ENCODE measurements at places on chromosomes 3 and 15.
A peak's percentile ranks its signal among the peaks of the same experiment; 100 is the strongest.

- DNase-seq = no peak
Observed at GRCh38 chr3:79011821-79012529, 755.8 kb downstream of the ROBO1 start.

DNA sequence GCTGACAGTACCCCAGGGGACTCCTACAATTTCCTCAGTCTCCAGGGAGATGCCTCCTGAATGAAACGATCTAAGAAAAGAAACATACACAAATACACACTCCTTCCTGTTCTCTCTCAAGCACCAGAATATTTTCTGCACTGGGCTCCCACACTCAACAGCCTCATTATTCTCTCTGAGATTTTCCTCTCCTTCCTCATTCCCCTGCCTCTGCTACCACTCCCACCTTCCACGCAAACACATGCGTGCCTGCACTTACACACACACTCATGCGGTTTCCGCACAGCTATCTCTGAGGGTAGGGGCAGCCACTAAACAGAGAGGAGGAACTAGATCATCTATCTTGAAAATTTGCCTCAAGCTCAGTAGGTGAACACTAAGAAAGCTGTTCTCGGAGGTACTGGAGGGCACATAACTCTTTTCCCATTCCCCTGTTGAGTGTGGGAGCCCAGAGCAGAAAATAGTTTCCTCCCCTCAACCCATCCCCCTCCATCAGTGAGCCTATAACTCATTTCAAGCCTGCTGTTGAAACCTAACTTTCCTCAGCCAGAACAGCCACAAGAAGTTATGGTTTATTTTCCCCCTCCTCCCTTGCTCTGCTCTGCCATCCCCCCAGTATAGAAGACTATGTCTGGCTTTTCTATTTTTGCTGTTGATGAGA is 30.5 kb upstream of the TIPARP start:
- DNase-seq = peak; percentile 63

- no peak for DNase-seq
Observed at GRCh38 chr3:100531093-100531492, 38.7 kb downstream of the TMEM45A start.

DNA sequence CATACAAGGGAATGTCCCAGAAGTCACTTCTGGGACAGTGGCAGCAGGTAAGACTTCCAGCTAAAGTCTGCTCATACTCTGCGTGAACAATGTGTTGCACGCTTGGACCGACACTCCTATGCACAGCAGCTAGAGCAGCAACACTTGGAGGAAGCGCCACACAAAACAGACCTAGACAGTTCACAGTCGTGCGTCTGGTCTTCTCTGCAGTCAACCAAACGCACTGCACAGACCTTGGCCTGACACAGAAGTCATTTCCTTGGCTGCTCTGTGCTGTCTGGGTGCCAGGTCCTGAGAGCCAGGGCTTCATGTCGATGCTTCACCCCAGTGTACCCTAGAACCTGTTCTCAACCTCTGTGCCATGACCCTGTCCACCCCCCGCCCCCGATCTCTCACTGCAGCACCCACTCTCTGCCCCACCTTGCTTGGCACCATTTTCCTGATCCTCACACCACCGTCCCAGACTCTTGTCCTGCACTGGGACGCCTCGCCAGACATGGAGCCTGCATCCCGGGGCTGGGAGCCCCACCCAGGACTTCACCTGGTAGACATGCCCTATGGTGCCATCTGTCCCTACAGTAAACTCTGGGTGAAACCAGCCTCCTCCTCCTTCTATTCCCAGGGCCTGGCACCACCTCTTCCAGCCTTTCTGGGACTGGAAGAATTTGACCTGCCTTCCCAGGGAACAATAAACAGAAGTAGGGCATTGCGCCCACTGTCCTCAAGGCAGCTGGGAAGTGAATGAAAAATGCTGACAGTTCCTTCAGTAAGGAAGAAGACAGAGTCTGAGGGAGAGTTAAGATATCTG is 3.1 kb downstream of the ATP10A start:
- peak; percentile 64 for DNase-seq

DNA sequence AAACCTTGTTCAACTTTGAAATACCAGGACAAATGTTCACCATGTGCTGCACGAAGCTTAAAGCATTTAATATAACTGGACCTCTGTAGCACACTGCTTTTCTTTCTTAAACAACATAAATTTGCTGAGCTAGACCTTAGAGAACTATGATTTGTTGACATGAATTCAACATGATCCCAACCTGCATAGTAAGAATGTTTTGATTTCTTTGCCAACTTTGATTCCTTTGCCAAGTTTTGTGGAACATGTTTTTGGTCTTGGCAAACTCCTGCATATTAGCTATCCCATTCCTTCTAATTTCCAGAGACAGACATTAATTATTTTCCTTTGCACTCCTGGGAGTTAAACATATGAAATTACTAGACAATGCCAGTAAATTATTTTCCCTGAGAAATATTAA is 197.2 kb upstream of the RBMS3 start:
- no peak for DNase-seq

GRCh38 chr3:107524841-107525643 is 2.3 kb downstream of the BBX start:
- peak; percentile 64 for DNase-seq

GRCh38 chr15:42726114-42726513 is 10.8 kb downstream of the CDAN1 start:
- no peak for DNase-seq

GRCh38 chr3:117532268-117532667 is 822.7 kb downstream of the TUSC7 start:
- no peak for DNase-seq

- DNase-seq = no peak
Observed at GRCh38 chr15:29596266-29596665, 226.0 kb downstream of the TJP1 start.

- no peak for DNase-seq
Observed at GRCh38 chr3:155196131-155197021, 97.1 kb downstream of the STRIT1 start.

GRCh38 chr3:152047465-152047864 is 174.0 kb downstream of the SUCNR1 start:
- no peak for DNase-seq

DNA sequence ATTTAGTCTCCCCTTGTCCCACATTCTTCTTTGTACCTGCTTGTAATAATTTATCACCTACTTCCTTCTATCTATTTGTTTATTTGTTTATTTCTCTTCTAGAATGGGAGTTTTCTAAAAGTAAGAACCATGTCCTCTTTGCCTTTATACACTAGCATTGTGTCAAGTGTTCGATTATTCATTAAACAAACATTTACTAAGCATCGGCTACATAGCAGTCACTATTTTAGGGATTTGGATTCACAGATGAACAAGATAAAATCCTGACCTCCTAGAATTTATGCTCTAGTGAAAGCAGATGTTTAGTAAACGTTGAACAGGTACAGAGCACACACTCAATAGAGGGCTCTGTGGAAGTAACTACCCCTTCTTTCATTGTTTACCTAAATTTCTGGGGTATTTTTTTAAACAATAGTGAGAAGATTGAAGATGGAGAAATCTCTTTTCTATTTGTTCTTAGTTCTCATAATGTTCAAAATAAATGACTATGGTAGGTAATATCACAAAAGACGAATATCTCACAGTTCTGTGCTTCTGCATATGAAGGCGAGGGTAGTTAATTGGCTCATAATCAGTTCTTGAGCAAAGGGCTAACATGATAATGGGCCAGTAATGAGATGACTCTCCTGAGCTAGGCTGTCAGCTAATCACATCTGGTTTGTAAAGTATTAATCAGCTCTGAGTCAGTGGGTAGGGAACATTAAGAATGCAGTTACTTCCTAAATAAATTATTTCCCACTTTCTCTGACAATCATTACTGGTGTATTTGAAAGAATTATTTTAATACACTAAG is 111.9 kb downstream of the SLC9A9 start:
- no peak for DNase-seq

GRCh38 chr3:45387636-45388348 is 584 bp upstream of the LARS2 start:
- no peak for DNase-seq

All from activated CD4-positive, alpha-beta T cell treated with anti-CD3 and anti-CD28 coated beads for 36 hours (primary cell).